Left renal cortex interstitium (tissue), 4 donors: ENCODE measurements at places on chromosomes 5 and 9. TPM values are rescaled to one million over a fixed set of nuclear protein-coding genes. Genes with fewer than 3 reads are reported as not detected.
A peak's percentile ranks its signal among the peaks of the same experiment; 100 is the strongest.

DNA sequence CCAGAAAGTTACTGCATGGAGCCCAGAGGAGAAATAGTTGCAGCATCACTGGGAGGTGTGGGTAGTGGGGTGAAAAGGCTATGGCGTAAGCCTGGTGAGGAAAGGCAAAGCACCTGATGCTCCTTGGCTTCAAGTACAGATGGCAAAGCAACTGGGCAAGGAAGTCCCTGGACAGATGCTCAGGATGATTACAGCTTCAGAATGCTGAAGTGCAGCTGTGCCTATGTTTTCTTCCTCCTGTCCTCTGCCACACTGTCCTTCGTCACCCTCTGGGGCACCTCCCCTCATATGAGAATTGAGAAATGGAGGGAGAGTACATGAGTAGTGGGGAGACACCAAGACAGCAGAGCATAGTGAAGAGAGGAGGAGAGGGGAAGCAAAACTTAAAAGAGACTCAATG is 328.0 kb downstream of the PDE4D start:
- no peak for DNase-seq

- DNase-seq, result no peak
Observed at GRCh38 chr9:114958021-114958843, 27.8 kb upstream of the TNFSF8 start.

- DNase-seq, result no peak
Observed at GRCh38 chr9:71765693-71766092, 2.6 kb downstream of the CEMIP2 start.

DNA sequence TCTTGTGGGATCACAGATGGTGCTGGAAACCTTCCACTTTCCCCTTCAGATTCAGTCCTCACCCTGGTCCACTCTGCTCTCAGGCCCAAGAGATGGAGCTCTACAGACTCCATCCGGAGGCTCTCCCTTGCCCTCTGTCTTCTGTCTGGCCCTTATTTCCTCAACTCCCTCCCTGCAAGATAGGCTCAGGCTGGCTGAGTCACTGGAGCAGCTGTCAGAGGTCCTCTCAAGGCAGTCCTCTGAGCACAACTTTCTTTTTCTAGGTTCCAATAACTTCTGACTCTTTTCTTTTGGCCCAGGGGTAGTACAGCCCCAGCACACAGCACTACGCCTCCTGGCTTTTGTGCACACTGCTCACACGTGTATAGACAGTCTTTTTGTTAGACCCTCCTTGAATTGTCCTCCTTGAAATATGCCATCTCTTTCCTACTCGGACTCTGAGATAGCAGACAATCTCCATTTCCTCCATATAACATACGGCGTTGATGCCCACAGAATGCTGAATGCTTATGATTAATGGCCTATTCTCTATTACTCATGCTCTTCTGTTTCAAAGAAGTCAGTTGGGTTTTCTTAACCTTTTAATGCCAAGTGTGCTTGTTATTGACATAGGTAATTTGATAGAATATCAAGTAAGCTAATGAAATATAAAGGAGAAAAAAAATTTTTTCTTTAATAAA is 193.1 kb downstream of the SLC12A2 start:
- DNase-seq, result no peak

DNA sequence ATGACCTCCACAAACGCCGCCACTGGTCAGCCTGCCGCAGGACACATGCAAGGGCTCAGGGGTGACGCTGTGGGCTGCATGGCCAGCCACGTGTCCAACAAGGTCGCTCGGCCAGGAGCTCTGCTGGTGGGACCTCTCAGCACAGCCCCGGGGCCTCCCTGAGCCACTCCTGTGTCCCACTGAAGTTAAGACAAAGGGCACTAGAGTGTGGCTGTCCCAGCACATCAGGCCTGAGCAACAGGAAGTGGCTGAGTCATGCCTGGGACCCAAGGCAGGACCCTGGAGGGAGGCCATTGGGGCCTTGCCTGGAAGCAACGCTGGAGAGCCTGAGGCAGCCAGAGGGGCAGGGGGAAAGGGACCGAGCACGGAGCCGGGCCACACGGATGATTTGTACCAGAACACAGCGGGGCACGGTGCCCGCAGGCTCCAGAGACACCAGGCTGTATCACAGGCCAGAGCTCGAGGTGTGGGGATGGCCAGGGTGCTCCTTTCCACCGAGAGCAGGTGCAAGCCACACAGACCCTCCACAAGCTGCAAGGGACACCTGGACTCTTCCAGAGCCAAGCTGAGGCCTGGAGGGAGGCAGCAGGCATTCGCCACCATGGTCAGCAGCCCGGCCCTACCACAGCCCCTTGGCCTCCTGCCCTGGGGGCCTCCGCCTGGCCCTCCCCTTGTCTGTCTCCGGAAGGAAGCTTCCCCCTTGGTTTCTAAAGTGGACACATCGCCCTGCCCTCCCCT is 6.5 kb upstream of the TMEM210 start:
- DNase-seq, result no peak

- DNase-seq, result no peak
Observed at GRCh38 chr5:76125346-76125745, 42.2 kb downstream of the SV2C start.

GRCh38 chr5:171678646-171679045 is 107.0 kb upstream of the SMIM23 start:
- DNase-seq, result no peak

GRCh38 chr9:68870086-68870485 is 143.8 kb downstream of the PRKACG start:
- no peak for DNase-seq

GRCh38 chr9:75185585-75186170 is 97.4 kb downstream of the OSTF1 start:
- DNase-seq, result no peak

GRCh38 chr5:134769206-134769605 is 10.6 kb downstream of the DDX46 start:
- DNase-seq, result no peak

GRCh38 chr5:132046880-132047299 is 13.6 kb upstream of the IL3 start:
- DNase-seq, result no peak

- no peak for DNase-seq
Observed at GRCh38 chr5:126395198-126395597, 28.0 kb upstream of the GRAMD2B start.

DNA sequence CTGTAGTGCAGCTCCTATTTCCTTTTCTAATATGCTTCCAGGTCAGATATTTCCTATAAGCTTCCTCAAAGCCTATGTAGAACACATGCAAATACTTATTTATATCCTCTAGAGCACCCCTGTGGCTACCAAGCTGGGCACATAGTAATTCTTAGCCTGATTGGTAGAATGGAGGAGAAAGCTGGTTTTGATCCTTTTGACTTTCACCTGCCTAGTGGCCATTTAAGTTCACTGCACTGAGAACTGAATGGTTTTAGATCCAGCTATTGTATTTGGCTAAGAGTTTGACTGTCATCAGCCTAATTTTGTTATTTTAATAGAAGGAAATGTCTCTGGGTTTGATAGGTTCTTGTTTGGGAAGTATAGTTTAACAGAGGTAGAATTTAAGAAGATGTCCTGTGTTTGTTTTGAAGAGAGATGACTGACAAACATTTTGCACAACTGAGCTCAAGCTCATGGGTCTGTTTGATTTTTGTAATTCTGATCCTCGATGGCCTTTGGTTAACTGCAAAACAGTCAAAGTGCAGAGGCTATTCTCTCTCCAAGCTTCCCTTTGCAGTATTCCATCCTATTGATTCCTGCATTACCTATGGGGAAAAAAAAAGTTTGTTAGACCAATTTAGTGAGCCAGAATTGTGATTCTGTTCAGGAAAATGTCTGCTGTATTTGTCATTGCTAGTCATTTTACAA is 85.4 kb downstream of the KCNN2 start:
- no peak for DNase-seq

DNA sequence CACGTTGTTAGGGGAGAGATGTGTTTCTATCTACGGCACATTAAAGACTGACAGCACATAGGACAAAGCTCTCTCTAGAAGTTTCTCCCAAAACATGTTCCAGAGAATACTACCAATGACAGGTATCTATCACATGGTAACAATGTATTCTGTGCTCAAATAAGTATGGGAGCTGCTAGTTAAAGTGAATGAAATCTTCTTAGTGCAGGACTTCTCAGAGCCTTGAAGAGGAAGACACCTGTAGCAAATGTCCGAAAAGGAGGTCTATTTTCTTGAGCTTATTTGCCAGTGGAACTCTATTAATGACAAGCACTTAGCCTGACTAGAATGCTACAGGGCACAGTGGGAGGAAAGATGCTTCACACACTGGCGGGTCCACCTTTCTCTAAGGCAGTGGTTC is 137.4 kb downstream of the ENTREP1 start:
- no peak for DNase-seq

DNA sequence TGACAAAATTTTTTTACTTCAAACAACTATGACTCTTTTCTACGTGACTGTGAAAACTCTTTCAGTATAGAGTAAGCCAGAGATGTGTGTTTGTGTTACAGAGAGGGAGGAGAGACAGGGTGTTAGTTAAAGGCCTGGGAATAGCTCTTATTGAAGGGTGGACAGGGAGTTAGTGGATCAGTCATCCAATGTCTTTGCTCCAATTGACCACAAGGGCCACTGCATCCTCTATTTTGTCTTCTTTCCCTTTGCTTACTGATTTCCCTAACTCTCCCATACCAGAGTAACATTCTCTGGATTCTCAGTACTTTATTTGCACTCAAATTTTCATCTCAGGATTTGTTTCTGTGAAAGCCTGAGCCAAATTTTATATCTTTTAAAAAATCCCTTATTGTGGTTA is 920.3 kb downstream of the CDH18 start:
- DNase-seq, result no peak

DNA sequence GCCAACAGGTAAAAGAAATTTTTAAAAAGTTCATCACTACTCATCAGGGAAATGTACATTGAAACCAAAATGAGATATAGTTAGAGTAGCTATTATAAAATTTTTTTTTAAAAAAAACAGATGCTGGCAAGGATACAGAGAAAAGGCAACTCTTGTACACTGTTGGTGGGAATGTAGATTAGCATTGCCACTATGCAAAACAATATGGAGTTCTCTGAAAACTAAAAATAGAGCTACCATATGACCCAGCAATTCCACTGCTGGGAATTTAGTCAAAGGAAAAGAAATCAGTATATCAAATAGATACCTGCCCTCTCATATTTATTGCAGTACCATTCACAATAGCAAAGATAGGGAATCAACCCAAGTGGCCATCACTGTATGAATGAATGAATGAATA is 44.2 kb upstream of the NIPAL4 start:
- DNase-seq, result no peak

- DNase-seq, result no peak
Observed at GRCh38 chr9:87097238-87097637, 149.9 kb upstream of the GAS1 start.

GRCh38 chr5:111840036-111840674 is 83.2 kb upstream of the NREP start:
- no peak for DNase-seq

DNA sequence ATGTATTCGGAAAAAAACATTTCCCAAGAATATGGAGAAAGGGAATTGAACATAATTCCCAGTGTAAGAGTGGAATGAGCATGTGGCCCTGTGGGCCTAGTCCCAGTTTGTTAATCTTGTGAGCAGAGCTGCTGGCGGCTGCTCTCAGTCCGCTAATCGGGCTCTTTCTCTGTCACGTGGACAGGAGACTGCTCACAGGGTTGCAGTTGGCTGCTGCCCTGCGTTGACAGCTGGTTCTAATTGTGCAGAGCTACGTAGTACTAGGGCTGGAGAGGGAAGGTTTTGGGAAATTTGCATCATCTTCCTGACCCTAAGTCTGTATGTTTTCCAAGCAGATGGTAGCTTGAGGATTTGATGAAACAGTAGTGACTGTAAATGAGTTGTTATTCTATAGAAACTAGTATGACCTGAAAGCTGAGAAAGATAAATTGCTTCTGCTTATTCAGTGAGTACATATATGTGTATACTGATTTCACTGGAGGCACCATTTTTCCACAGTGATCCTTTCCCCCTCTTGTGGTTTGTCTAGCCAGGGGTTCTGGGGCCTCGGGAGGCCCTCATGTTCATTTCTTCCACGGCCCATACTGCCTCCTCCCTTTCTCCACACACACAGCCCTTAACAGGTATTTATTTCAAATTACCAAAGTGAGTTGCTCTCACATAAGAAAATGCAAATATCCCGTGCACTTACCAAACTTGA is 100.6 kb downstream of the ANGPTL2 start:
- DNase-seq, result peak; percentile 65

DNA sequence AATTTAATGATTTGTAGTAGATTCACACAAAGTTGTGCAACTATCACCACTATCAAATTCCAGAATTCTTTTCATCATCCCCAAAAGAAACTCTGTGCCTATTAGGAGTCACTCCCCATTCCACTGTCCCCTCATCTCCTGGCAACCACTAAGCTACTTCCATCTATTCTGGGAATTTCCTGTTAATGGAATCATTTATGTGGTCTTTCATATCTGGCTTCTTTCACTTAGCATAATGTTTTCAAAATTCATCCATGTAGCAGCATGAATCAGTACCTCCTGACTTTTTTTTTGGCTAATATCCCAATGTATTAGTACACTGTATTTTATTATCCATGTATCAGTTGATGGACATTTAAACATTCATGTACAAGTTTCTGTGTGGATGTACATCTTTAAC is 157.6 kb downstream of the TTC39B start:
- no peak for DNase-seq

DNA sequence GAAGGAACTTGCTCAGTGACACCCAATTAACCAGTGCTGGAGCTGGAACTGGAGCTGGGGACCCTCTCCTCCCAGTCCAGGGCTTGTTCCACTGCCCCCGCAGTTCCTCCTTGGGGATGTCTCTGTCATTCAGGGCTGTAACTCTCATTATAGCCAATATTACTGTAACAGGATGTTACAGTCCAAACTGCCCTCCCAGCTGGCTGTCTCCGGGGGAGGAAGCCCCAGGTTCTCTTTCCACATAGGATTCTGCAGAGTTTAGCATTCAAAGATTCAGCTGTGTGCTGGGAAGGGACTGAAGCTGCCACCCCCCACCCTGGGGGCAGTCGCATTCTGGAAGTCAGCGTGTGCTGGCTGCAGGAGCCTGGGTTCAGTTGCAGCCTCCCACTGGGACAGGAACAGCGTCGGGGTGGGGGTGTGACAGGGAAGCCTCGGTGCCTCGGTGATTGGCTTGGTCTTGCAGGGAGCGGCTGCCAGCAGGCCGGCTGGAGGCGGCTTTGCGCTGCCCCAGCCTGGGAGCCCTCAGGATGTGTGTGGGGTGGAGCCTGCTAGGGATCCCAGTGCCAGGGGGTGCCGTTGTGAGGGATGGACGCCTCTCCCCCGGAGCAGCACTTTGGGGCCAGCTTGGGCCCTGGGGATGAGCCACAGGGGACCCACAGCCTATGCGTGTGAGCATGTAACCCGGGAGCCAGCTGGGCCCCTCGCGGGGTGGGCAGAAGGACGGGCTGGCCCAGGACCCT is 101.1 kb downstream of the RGS3 start:
- DNase-seq, result no peak

- no peak for DNase-seq
Observed at GRCh38 chr5:18179579-18179978, 545.3 kb downstream of the TAF11L14 start.

PRUNE2 gene
- 9.0 TPM for polyA plus RNA-seq

SMIM27 gene
- polyA plus RNA-seq, result 17.4 TPM

NACC2 gene
- 9.9 TPM for polyA plus RNA-seq

ROPN1L gene
- polyA plus RNA-seq, result 0.62 TPM

SLC25A2 gene
- polyA plus RNA-seq, result 0.14 TPM

NOL8 gene
- 53.8 TPM for polyA plus RNA-seq

SLCO6A1 gene
- not detected for polyA plus RNA-seq

CXXC5 gene
- 212 TPM for polyA plus RNA-seq

QRFP gene
- polyA plus RNA-seq, result 0.32 TPM

PCDHGC4 gene
- 2.8 TPM for polyA plus RNA-seq
